ENCODE measurements at places on chromosomes 3 and 15.

DNA sequence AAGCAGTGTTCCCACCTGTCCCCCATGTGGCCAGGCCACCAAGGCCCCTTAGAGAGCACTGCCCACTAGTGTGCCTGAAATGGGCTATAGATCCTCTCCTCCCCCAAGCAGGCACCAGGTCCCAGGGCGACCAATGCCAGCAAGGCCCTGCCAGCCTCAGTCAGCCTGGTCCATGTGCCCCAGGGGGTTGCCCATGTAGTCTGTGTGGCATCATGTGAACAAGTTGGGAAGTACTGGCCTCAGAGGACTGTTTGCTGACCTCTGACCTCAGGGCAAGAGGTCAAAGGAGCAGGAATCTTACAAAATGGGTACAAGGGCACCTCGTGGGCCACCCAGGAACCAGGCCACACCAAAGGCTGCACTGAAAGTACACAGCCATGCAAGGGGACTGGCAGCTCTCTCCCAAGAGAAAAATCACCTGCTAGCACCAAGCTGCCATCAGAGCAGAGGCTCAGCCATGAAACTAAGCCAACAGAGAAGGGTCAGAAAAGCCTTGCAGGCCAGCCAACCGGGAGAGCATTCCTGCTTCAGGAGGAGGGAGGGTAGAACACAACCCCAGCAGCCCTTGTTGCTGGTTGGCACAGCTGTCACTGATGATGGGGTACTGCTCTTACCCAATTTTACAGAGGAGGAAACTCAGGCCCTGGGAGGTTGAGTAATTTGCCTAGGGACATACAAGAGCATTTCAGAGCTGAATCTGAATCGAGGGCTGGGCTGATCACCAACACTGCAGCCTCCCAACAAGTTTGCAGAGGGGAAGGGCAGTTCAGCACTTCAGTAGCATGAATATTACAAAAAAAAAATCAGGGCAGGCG, 5.2 kb upstream of the FURIN start:
- DNase-seq, result no peak

GRCh38 chr3:102488331-102488730, 53.5 kb downstream of the ZPLD1 start:
- no peak for DNase-seq

GRCh38 chr3:39103324-39103693, 4.1 kb downstream of the GORASP1 start:
- DNase-seq, result peak; percentile 49

DNA sequence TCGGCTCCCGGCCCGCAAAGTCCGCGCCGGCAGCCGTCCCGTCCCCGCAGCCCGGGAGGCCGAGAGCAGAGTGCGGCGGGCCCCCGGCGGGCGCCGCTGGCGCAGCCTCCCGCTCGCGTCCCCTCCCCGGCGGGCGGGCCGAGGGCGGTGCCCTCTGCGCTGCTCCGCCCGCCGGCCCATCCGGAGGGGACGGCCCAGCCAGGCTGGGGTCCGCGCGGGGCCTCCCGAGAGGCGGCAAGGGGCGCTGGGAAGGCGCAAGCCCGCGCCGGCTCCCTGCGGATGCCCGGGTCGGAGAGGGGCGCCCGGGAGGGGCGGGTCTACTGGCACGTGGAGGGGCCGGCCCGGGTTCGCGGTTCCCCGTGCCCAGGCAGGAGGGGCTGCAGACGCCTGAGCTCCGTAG, at the start of the genes CLCN2 and POLR2H:
CLCN2 (minus strand) TSS at position 74 of the 400 bp plus-strand sequence. CDS start 126 bp downstream, outside the sequence.
POLR2H (plus strand) TSS at position 179 of the 400 bp plus-strand sequence. CDS start 1,783 bp downstream, outside the sequence.
- peak; percentile 79 for DNase-seq

DNA sequence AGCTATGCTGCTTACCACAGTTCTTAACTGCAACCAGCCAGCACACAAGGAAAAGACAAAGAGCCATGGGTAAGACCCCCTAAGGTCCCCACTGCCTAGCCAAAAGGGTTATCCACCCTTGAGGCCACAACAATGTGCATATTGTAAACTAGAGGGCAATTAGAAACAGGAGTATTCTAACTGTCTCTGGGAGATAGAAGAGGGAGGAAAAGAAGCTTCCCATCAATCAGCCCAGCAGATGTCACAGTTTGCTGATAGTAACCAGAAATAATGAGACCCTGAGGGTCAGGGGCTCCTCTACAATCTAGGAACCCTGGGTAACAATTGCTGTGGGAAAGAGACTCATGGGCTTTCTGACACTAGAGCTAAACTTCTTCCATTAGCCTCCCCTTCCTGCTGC, 20.6 kb upstream of the IFT57 start:
- DNase-seq, result no peak

DNA sequence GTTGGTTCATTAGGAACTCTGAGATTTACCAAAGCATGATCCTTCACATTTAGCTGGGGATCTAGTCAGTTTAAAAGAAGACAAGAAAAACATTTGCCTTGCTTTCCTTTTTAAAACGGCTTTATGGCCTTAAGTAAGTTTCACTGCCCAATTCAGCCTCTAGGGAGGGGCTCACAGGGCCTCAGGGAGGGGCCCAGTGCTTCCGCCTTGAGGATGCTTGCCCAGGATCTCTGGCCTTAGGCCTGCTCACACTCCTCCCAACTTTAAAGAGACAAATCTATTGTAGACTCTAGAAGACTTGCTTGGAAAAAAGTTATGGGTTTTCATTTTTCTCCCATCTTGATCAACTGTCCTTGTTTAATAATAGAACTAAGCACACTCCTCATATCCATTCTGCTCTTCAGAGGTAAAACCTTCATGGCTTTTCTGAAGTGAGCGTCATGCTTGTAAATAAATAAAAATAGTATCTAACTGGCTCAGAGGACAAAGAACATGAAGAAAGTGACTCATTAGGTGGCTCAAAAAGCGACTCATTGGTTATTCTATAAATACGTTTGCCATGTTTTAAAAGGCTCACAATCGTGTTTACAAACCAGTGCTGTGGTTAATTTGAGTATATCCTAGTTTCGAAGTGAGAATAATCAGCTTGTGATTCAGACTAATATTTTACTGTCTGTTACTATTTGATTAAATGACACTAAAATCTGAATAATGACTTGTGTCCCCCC, 13.7 kb downstream of the PDHB start:
- DNase-seq, result no peak

- peak; percentile 62 for DNase-seq
Observed at GRCh38 chr15:38440353-38441129, 13.4 kb upstream of the FAM98B start.

GRCh38 chr3:11552289-11553264, 91.1 kb downstream of the VGLL4 start:
- DNase-seq, result no peak

GRCh38 chr3:184426691-184427141, 46.9 kb downstream of the CHRD start:
- no peak for DNase-seq

DNA sequence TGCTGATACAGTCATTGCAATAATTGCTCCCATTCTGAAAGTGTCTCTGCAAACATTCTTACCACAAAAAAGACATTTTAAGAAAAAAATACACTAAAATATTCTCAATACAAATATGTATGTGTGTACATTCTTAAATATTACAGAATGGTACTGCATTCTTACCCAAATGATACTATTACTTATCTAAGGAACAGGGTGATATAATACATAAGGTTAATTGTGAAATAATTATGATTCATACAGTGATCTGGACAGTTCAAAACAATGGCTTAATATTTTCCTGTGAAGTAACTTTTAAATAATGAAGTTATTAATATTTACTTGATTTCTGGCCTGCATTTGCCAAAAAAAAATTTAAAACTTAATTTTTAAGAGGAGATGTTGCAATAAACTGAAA, 694.6 kb downstream of the TUSC7 start:
- DNase-seq, result no peak

DNA sequence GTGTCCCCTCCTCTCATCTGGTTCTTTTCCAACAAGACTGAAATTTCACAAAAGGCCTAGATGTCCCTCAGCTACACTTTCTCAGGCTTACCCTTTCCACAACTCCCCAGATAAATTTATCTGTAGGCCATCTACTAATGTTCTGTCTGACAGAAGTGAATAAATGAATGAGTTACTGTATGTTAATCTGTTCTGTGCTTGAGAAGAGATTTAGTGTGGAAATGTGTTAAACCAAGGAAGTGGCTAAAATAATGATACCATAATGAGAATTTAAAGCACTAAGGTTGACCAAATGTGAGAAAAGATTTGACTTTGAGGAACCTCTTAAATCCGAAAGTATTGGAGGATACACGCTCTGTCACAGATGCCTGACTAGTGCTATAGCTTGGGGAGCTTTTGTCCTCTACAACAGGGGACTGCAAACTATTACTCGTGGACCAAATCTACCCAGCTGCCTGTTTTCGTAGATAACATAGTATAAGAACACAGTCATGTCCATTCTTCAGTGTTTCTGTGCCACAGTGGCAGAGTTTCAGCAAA, 74.8 kb upstream of the P2RY1 start:
- no peak for DNase-seq

- DNase-seq, result no peak
Observed at GRCh38 chr15:43414196-43414595, 43.3 kb downstream of the TUBGCP4 start.

GRCh38 chr15:27722102-27722501, 377.0 kb downstream of the OCA2 start:
- no peak for DNase-seq

Measured in activated CD8-positive, alpha-beta memory T cell treated with anti-CD3 and anti-CD28 coated beads, Interleukin-2, amount 50 U/mL, for 48 hours (primary cell).